A549 treated with RU486 at 1 μM for 4 hours (cell line): ENCODE measurements at places on chromosomes 5 and 9. TPM values are rescaled to one million over a fixed set of nuclear protein-coding genes. Genes with fewer than 3 reads are reported as not detected.

The GRXCR2 gene
- not detected in 5 replicates for total RNA-seq

The UGT3A2 gene
- total RNA-seq: not detected in 5 replicates

The CCNJL gene
- total RNA-seq: 10.8 to 13.7 TPM (median 12.8 TPM) in 5 replicates

The NDOR1 gene
- 10.9 to 18.5 TPM (median 16.3 TPM) in 5 replicates for total RNA-seq

The MYMK gene
- total RNA-seq: not detected in 5 replicates

The PCDHB15 gene
- 0.06 to 0.10 TPM (median 0.08 TPM) in 3 of 5 replicates, not detected in the others for total RNA-seq

The TMEM174 gene
- total RNA-seq: not detected in 5 replicates

The INSL6 gene
- total RNA-seq: not detected in 5 replicates

The LIFR gene
- 2.3 to 6.5 TPM (median 6.1 TPM) in 5 replicates for total RNA-seq

The IFNA5 gene
- not detected in 5 replicates for total RNA-seq

The CCDC183 gene
- total RNA-seq: 0.28 to 0.49 TPM (median 0.32 TPM) in 5 replicates

The PTGS1 gene
- 0.96 to 1.5 TPM (median 1.3 TPM) in 5 replicates for total RNA-seq

The LMAN2 gene
- 183 to 219 TPM (median 196 TPM) in 5 replicates for total RNA-seq

The MRPS30 gene
- total RNA-seq: 26.2 to 42.8 TPM (median 40.3 TPM) in 5 replicates
